Progenitor cell of endocrine pancreas (in vitro differentiated cells): ENCODE measurements at places on chromosomes 12 and 14.

DNA sequence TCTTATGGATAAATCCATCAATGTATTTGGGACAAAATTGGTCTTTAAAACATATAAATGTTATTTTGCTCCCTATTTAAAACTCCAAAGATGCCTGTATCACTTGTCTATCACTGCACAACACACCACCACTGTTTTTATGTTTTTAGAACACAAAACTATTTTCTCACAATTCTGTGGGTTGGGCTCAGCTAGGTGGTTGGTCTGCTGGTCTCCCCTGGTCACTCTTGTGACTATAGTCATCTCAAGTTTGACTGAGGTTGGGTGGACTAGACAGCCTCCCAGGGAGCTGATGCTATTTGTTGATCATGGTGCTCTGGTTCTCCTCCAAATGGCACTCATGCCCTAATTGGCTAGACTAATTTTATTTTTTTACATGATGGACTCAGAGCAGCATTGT lies 39.5 kb upstream of the NR1H4 start:
- DNase-seq: no peak
- H3K27ac ChIP-seq: no peak overlapping the region
- H3K4me1 ChIP-seq: peaks cover 9% of the 10 kb centered on the region
- no peak overlapping the region for H3K4me3 ChIP-seq

DNA sequence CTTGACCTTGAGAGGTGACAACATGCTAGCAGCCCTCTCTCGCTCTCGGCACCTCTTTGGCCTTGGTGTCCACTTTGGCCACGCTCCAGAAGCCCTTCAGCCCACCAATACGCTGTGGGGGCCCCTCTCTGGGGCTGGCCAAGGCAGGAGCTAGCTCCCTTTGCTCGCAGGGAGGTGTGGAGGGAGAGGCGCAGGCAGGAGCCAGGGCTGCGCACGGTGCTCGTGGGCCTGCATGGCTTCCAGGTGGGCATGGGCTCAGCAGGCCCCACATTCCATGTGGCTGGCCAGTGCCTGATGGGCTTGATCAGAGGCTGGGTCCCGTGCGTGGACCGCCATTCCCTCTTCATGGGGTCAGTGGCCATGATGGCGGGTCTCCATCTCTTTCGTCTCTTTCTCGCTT lies 1237.0 kb upstream of the USP15 start:
- no peak overlapping the region for H3K27ac ChIP-seq
- H3K4me3 ChIP-seq: no peak overlapping the region
- DNase-seq: no peak
- H3K36me3 ChIP-seq: no peaks in the 10 kb centered on the region
- H3K27me3 ChIP-seq: no peaks in the 10 kb centered on the region
- H3K4me1 ChIP-seq: no peaks in the 10 kb centered on the region

- peaks cover 49% of the 10 kb centered on the region for H3K4me1 ChIP-seq
- no peak for DNase-seq
- H3K27me3 ChIP-seq: no peaks in the 10 kb centered on the region
- peak overlapping the region; percentile 9 for H3K27ac ChIP-seq
- H3K4me3 ChIP-seq: no peak overlapping the region
Measured at GRCh38 chr12:89702503-89702902, 6.1 kb downstream of the ATP2B1 start.

DNA sequence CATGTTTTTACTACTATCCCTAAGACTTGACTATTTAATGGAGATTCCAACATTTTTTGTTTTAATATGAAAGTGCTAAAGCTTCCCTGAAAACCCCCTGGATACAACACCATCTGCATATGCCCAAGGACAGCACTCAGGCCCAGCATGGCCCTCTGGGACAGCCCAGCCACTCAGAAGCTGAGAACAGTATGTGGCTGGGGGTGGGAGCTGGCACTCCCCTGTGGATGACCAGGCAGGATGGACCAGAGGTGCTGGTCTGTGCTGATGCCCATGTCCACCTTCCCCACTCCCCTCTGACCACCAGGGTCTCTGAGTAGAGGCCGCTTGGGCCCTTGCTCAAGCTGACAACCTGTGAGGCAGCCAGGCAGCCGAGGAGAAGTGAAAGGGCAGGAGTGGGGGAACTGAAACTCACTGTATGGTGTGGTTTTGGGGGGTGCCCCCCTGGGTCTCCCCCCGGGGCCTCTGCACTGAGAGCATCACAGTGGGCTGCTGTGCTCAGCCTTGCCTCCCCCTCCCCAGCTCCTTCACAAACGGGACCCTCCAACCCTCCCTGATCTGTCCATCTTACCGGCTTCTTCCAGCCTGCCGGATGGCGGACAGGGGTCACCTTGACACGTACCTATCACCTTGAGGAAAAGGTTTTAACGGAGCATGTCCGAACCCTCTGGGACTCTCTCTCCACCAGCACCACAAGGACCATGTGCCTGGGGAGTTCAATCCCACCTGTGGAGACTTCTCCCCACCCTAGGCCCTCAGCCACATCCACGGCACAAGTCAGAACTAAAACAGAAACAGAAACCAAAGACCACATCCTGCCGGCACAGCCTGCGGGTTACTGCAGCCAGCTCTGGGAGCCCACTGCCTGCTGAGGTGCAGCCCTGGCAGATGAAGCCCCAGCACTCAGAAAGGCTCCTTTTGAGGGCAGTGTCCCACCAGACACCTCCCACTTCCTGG lies at the start of gene TMEM229B:
Gene TMEM229B, minus strand, starts transcription at position 785 of the 957 bp plus-strand sequence. CDS start 14,798 bp downstream, outside the sequence.
- H3K4me3 ChIP-seq: no peak within 1 kb of the TSS
- DNase-seq: no peak
- no peak within 1 kb of the TSS for H3K27ac ChIP-seq
- peaks cover 3% of the 10 kb centered on the region for H3K36me3 ChIP-seq

- DNase-seq: no peak
- H3K4me3 ChIP-seq: no peak overlapping the region
- H3K27ac ChIP-seq: no peak overlapping the region
- no peaks in the 10 kb centered on the region for H3K27me3 ChIP-seq
- peaks cover 17% of the 10 kb centered on the region for H3K36me3 ChIP-seq
Measured at GRCh38 chr14:90281756-90282155, 25.4 kb downstream of the PSMC1 start.

GRCh38 chr12:100987552-100988521 lies 193.3 kb downstream of the ANO4 start:
- peak; percentile 16 for DNase-seq
- H3K27ac ChIP-seq: peak overlapping the region; percentile 76
- H3K27me3 ChIP-seq: no peaks in the 10 kb centered on the region
- H3K4me1 ChIP-seq: peaks cover 10% of the 10 kb centered on the region
- H3K4me3 ChIP-seq: no peak overlapping the region

GRCh38 chr12:28191051-28192048 lies 1.1 kb downstream of the CCDC91 start:
- H3K36me3 ChIP-seq: peaks cover 27% of the 10 kb centered on the region
- H3K4me3 ChIP-seq: peak overlapping the region; percentile 92
- no peak for DNase-seq

DNA sequence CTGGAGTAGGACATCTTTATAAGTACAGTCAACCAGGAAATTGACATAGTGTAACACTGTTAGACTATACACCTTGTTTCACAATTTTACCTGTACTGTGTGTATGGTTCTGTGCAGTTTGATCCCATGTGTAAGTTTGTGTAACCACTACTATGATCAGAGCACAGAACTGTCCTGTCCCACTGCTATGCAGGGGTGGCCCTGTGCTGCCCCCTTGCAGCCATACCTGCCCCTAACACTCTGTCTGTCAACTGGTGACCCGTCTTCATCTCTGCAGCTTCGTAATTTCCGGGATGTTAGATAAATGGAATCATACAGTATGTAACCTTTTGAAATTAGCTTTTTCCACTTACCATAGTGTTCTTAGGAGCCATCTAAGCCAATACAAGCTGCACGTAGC lies 58.7 kb upstream of the RD3L start:
- no peaks in the 10 kb centered on the region for H3K36me3 ChIP-seq
- H3K27ac ChIP-seq: no peak overlapping the region
- peaks cover 10% of the 10 kb centered on the region for H3K27me3 ChIP-seq
- no peak overlapping the region for H3K4me3 ChIP-seq
- no peaks in the 10 kb centered on the region for H3K4me1 ChIP-seq

DNA sequence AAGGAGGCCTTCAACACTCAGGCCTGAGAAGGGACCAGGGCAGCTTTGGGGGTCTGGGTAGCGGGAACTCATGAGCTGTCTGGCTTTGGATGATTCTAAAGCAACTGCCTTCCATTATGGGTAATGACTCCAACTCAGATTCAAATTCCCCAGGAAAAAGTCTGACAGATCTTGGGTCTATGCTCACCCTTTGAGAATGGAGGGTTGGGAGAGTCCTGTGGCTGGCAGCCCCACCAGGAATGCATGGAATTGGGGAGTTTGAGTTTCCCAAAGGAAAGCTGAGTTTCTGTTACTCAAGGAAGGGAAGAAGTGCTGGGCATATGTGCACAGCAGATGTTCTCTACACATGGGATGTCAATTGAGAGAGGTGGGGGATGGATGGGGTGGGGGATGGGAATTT lies 22.4 kb upstream of the LTBP2 start:
- peaks cover 11% of the 10 kb centered on the region for H3K27me3 ChIP-seq
- H3K27ac ChIP-seq: no peak overlapping the region
- H3K4me3 ChIP-seq: no peak overlapping the region
- H3K36me3 ChIP-seq: no peaks in the 10 kb centered on the region
- DNase-seq: no peak
- peaks cover 57% of the 10 kb centered on the region for H3K4me1 ChIP-seq

- peaks cover 43% of the 10 kb centered on the region for H3K4me1 ChIP-seq
- no peak for DNase-seq
- no peaks in the 10 kb centered on the region for H3K27me3 ChIP-seq
- no peaks in the 10 kb centered on the region for H3K36me3 ChIP-seq
- H3K4me3 ChIP-seq: no peak overlapping the region
Measured at GRCh38 chr12:89693639-89694202, 14.9 kb downstream of the ATP2B1 start.

DNA sequence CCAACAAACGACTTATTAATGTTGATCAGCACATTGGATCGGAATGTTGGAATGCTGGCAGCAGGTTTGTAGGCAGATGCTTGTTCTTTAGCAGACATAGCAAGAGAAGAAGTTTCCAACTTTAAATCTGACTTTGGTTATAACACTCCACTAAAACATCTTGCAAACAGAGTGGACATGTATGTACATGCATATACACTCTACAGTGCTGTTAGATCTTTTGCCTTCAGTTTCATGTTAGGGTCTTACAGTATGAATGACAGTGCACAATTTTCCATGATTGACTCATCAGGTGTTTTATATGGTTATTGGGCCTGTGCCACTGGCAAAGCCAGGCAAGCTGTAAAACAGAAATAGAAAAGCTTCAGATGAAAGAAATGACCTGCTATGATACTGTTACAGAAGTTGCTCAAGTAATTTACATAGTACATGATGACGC lies 14.3 kb upstream of the DHRS7 start:
- DNase-seq: no peak
- H3K27ac ChIP-seq: no peak overlapping the region
- H3K4me3 ChIP-seq: no peak overlapping the region
- peaks cover 8% of the 10 kb centered on the region for H3K27me3 ChIP-seq

DNA sequence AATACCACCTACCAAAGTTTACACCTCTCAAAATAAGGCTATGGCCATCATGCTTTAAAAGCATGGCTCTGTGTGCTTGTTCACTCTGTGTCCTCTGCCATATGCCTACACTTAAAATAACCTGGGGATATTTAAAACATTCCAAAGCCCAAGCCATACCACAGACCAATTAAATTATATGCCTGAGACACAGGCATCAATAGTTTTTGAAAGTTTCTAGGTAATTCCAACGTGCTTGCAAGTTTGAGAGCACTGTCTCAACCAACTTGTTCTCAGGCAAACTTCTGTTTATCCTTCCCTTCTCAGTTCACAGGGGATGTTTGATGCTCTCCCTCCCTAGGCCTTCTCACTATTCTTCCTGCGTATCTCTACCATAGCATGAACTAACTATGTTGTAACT lies 3.4 kb upstream of the FRMD6 start:
- H3K4me1 ChIP-seq: peaks cover 9% of the 10 kb centered on the region
- H3K36me3 ChIP-seq: peaks cover 2% of the 10 kb centered on the region
- no peak overlapping the region for H3K4me3 ChIP-seq
- H3K27ac ChIP-seq: no peak overlapping the region
- no peaks in the 10 kb centered on the region for H3K27me3 ChIP-seq

GRCh38 chr12:46124132-46124847 lies 133.9 kb upstream of the SCAF11 start:
- no peaks in the 10 kb centered on the region for H3K36me3 ChIP-seq
- peaks cover 34% of the 10 kb centered on the region for H3K4me1 ChIP-seq
- DNase-seq: no peak

DNA sequence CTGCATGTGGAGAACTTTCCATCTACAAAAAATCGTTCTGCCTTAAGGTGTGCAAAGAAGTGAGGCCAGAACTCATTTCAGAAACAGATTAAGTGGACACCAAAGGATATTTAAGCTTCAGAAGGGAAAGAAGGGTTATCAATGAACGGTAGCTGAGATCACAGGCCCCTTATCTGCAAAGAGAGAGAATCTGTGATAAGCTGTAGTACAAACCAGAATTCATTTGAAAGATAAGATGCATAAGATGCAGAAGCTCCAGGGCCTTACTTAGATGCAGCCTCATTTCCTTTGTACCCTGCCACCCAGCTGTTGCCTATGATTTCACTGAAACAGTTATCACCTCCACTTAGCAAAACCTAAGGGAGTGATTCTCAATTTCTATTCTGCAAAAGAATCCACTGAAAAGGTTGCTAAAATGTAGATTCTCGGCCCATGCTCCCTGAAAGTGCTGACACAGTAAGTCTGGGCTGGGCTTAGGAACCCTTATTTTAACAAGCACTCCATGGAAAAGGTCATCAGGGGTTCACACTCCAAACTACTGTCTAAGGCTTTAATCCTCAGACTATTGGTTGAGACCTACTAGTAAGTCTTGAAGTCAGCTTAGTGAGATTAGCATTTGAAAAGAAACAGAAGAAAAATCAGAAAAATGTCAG lies 64.8 kb downstream of the HELB start:
- no peak overlapping the region for H3K4me3 ChIP-seq
- no peak overlapping the region for H3K27ac ChIP-seq
- no peak for DNase-seq
- peaks cover 4% of the 10 kb centered on the region for H3K36me3 ChIP-seq
- no peaks in the 10 kb centered on the region for H3K4me1 ChIP-seq

DNA sequence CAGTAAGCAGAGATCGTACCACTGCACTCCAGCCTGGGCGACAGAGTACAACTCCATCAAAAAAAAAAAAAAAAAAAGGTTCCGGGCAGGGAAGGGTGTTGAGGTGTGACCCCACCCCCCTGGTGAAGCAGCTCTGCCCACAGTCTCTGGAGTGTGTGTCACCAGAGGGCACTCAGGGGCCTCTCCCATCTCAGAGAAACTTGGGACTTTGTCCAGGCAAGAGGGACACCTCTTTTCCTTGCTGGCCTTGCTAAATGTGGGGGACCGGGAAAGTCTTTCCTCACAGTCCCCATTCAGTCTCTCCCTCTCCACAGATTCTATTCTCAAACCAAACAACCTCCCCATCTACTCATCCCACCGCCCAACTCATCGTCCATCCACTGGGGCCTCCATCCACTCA lies 43.6 kb downstream of the RFLNA start:
- no peak overlapping the region for H3K4me3 ChIP-seq
- H3K27me3 ChIP-seq: no peaks in the 10 kb centered on the region
- no peaks in the 10 kb centered on the region for H3K4me1 ChIP-seq

DNA sequence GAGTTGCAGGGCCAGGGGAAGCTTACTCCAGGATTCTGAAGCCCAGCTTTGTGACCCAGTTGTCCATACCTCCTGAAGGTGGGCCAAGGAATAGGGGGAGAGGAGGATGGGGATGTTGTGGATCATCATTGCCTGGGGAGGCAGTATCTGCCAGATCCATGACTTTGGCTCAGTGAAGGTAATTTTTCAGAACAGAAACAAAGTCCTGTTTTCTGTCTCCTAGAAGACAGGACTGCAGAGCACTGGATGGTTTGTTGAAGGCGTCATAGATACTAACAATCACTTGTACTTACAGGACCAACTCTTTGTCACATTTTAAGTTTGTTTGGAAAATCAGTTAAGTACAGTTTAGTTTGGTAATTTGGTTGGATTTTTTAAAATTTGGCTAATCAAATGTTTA lies 38.4 kb downstream of the ANO6 start:
- H3K36me3 ChIP-seq: peaks cover 4% of the 10 kb centered on the region
- no peaks in the 10 kb centered on the region for H3K27me3 ChIP-seq
- peaks cover 18% of the 10 kb centered on the region for H3K4me1 ChIP-seq
- DNase-seq: no peak
- H3K27ac ChIP-seq: no peak overlapping the region
